ENCODE measurements at places on chromosomes 7 and 10.
A peak's percentile ranks its signal among the peaks of the same experiment; 100 is the strongest.

- no peaks in the 10 kb centered on the region for H3K36me3 ChIP-seq
- H3K4me1 ChIP-seq, result no peaks in the 10 kb centered on the region
- no peaks in the 10 kb centered on the region for H3K27me3 ChIP-seq
- DNase-seq, result no peak
- no peak overlapping the region for H3K4me3 ChIP-seq
- H3K27ac ChIP-seq, result no peak overlapping the region
Measured at GRCh38 chr10:92799568-92799967, 48.8 kb upstream of the EXOC6 start.

- H3K27me3 ChIP-seq, result no peaks in the 10 kb centered on the region
- DNase-seq, result no peak
- no peaks in the 10 kb centered on the region for H3K36me3 ChIP-seq
- no peak overlapping the region for H3K4me3 ChIP-seq
- no peaks in the 10 kb centered on the region for H3K4me1 ChIP-seq
- H3K27ac ChIP-seq, result no peak overlapping the region
Measured at GRCh38 chr7:11127988-11128387, 154.3 kb downstream of the PHF14 start.

GRCh38 chr10:73044378-73045285 is 52.0 kb downstream of the P4HA1 start:
- no peak overlapping the region for H3K4me3 ChIP-seq
- no peaks in the 10 kb centered on the region for H3K27me3 ChIP-seq
- no peaks in the 10 kb centered on the region for H3K4me1 ChIP-seq
- no peak overlapping the region for H3K27ac ChIP-seq

- H3K4me1 ChIP-seq, result no peaks in the 10 kb centered on the region
- H3K4me3 ChIP-seq, result no peak overlapping the region
- H3K36me3 ChIP-seq, result peaks cover 48% of the 10 kb centered on the region
- DNase-seq, result no peak
Measured at GRCh38 chr7:148783801-148784527, 85.3 kb downstream of the CUL1 start.

DNA sequence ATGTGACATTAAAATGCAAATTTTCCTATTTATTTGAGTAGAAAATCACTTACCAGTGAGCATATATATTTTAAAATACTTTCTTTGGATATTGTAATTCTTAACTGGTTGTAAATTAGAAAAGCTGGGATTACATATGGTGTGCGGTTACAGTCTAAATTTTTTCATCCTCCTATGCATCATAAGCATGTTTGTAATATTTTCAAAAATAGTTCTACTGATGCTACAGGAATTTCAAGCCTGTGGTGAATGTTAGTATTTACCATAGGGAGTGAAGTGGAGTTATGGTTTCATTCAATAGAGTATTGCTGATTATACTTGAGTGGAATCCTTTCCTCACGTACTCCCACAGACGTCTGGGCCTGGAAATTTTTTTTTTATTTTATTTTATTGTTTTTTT is 34.6 kb upstream of the ST7 start:
- no peak for DNase-seq
- H3K4me3 ChIP-seq, result no peak overlapping the region
- no peaks in the 10 kb centered on the region for H3K27me3 ChIP-seq
- no peak overlapping the region for H3K27ac ChIP-seq
- peaks cover 23% of the 10 kb centered on the region for H3K36me3 ChIP-seq

GRCh38 chr10:97943294-97943693 is 87.1 kb downstream of the CRTAC1 start:
- H3K4me3 ChIP-seq, result no peak overlapping the region
- no peaks in the 10 kb centered on the region for H3K4me1 ChIP-seq
- H3K27me3 ChIP-seq, result peaks cover 3% of the 10 kb centered on the region
- H3K27ac ChIP-seq, result no peak overlapping the region
- no peaks in the 10 kb centered on the region for H3K36me3 ChIP-seq

GRCh38 chr7:37920849-37921805 is 687 bp downstream of the EPDR1 start:
- no peak for DNase-seq
- H3K4me3 ChIP-seq, result peak overlapping the region; percentile 27
- H3K36me3 ChIP-seq, result no peaks in the 10 kb centered on the region
- peaks cover 4% of the 10 kb centered on the region for H3K4me1 ChIP-seq
- no peak overlapping the region for H3K27ac ChIP-seq
- peaks cover 11% of the 10 kb centered on the region for H3K27me3 ChIP-seq

GRCh38 chr7:155178096-155178495 is 108.0 kb downstream of the HTR5A start:
- DNase-seq, result no peak
- no peaks in the 10 kb centered on the region for H3K27me3 ChIP-seq
- no peaks in the 10 kb centered on the region for H3K4me1 ChIP-seq
- no peak overlapping the region for H3K4me3 ChIP-seq
- no peak overlapping the region for H3K27ac ChIP-seq

DNA sequence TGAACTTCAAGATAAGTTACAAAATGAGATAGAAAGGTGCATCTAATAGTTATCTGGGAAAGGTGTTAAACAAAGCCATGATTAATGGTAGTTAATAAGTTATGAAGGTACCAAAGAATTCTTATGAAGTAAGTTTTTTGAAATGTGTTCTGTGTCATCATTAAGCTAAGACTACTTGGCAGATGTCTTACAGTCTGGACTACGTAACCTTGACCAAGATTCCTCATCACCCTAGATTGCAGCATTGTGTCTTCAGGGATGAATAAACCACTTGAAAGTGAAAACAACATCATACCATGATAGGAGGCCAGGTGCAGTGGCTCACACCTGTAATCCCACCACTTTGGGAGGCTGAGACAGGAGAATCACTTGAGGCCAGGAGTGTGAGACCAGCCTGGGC is 48.2 kb downstream of the GOT1 start:
- H3K27me3 ChIP-seq, result no peaks in the 10 kb centered on the region
- H3K27ac ChIP-seq, result no peak overlapping the region
- no peak for DNase-seq

DNA sequence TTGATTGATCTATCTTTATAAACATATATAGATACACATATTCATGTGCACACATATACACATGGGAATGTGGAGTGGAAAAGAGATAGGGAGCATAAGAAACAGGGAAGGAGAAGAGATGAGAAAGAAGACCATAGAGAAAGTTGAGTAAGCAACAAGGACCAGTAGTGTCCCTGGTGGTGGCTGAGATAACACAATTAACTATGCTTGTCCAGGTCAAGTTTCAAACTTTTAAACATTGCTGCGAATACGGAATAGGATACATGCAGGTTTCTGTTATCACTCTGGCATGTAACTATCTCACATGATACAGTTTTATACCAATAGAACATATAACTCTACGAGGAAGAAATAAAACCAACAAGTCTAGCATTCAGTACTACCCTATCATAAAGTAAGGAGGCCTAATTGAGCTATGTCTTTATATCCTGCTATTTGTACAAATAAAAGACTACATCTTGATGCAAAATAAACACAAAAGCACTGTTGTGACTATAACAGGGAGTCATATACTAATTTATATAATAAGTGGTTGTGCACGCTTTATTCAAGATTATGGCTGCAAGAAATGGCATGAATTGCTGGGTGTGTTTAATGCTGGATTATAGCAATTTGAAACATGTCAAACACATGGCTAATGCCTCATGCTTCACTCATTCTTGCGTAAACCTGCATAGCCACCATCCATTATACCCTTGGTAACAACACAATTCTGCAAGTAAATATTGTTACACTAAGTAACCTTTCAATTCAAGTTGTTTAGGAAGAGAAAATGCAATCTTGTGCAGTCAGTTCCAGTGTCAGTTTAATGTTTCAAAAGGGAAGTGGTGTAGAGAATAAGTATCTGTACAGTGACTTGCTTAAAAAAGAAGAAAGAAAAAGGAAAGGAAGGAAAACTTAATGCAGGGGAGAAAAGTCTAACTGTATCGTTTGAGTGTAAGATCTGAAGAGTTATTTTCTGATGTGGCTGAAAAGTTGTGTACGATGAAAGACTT is 8.2 kb downstream of the FOXP2 start:
- H3K4me1 ChIP-seq, result no peaks in the 10 kb centered on the region
- no peak for DNase-seq
- H3K36me3 ChIP-seq, result no peaks in the 10 kb centered on the region
- no peak overlapping the region for H3K4me3 ChIP-seq
- no peaks in the 10 kb centered on the region for H3K27me3 ChIP-seq

GRCh38 chr7:24717247-24717622 is 40.0 kb downstream of the GSDME start:
- no peak overlapping the region for H3K27ac ChIP-seq
- no peaks in the 10 kb centered on the region for H3K27me3 ChIP-seq
- no peaks in the 10 kb centered on the region for H3K4me1 ChIP-seq
- no peak overlapping the region for H3K4me3 ChIP-seq

DNA sequence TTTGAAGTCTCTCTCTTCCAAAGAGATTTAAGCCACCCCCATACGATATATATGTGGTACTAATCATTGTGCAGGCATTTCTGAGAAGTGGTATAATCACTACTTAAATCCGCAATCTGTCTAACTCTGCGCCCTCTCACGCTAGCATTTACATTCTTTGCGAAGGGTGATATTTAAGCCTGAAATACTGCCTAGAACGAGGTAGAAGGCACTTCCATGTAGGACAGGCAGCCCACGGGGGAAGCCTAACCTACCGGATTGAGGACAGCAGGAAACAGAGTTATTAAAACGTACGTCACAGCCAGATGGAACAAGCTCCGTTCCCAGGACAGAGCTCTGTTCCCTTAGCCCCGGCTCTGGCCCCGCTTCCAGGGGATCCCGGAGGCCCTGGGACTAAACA is 59.3 kb upstream of the ECHDC3 start:
- no peak overlapping the region for H3K27ac ChIP-seq
- H3K27me3 ChIP-seq, result no peaks in the 10 kb centered on the region
- DNase-seq, result no peak
- peaks cover 19% of the 10 kb centered on the region for H3K4me1 ChIP-seq
- H3K4me3 ChIP-seq, result no peak overlapping the region

DNA sequence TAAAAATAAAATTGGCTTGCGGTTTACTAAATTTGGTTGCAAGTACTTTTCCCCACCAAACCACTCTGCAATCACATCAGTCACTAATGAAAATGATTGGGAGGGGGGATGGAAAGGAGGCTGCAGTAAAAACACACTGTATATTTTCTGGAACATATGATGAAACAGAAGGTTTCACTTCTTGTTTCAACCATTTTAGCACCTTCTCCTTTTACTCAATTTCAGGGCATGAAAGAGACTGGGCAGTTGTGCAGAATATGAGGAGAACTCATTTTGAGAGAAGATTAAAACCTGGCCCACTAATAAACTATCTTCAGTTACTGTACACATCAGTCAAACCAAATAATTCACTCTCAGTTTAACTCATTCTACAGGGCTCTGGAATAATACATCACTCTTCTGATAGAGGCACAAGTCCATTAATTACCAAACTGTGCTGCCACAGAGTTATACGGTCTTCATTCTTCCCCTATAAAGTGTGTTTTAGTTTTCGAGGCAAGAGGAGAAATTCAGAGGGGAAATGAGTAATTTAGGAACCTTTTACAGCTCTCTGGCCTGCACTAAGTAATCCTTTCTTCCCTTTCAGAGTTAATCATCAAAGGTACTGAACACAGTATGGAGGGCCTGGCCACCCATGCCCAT is 25.5 kb downstream of the JAZF1 start:
- H3K27ac ChIP-seq, result no peak overlapping the region
- no peaks in the 10 kb centered on the region for H3K27me3 ChIP-seq
- peaks cover 11% of the 10 kb centered on the region for H3K4me1 ChIP-seq
- DNase-seq, result no peak

DNA sequence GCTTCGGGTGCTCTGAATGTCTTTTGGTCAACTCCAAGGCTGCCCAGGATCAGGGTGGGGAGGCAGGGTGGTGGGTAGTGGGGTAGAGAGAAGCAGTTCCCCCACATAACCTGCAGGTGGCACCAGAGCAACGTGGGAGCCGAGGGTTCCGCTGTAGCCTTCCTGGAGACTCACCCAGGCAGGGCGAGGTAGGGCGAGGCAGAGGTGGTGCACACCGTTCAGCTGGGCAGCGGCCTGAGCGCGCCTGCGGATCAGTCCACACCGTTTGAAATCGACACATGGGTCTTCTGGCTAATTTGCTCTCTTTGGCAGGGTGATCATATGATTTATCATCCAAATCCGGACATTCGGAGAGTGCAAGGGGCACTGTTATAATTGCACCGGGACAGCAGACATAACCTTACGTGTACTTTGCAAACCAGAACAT is 41.4 kb upstream of the MAP3K8 start:
- no peaks in the 10 kb centered on the region for H3K27me3 ChIP-seq
- DNase-seq, result peak; percentile 44
- peaks cover 2% of the 10 kb centered on the region for H3K4me1 ChIP-seq
- H3K27ac ChIP-seq, result no peak overlapping the region

DNA sequence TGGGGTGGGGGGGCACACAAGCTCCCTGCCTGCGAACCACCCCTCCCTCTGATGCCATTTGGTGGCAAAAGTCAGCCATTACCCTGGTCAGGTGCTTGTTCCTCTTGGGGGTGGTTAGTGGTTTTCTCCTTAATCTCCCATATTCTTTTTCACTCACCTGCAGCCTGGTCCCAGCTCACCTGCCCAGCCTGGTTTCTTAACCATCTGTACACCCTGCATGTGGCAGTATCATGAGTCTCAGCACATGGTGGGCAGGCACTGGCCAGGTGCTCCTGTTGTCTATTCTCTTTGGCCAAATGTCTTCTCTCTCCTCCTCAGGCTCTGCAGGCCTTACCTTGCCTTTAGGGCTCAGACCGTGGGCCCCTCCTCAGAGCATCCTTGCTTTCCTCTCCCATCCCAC is 30.5 kb downstream of the OGDH start:
- H3K4me3 ChIP-seq, result no peak overlapping the region
- H3K36me3 ChIP-seq, result no peaks in the 10 kb centered on the region
- H3K4me1 ChIP-seq, result peaks cover 93% of the 10 kb centered on the region
- H3K27ac ChIP-seq, result peak overlapping the region; percentile 98

DNA sequence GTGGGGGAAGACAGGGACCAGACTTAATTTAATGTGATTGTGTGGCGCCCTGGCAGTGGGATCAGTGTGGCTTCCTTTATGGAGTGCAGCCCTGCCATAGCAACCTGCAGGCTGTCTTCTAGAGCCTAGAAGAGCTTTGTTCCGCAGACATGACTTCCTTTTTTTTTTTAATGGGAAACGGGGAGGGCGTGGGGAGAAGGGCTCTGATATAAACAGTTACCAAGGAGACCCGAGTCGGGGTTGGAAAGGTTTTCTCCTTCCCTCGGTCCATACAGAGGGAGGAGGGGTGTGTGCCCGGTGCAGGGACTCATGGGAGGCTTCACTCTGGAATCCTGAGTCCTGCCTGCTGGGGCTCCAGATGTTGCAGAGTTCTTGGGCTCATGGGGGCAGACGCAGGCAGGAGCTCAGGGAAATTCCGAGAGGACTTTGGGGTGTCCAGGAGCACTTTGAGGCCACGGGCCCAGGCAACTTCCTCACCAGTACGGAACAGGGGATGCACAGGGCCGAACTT is 26.9 kb downstream of the TMEM120A start:
- no peak overlapping the region for H3K4me3 ChIP-seq
- no peaks in the 10 kb centered on the region for H3K27me3 ChIP-seq
- no peak overlapping the region for H3K27ac ChIP-seq
- DNase-seq, result no peak
- no peaks in the 10 kb centered on the region for H3K4me1 ChIP-seq

GRCh38 chr7:75915416-75916156 is 631 bp downstream of the POR start:
- no peak for DNase-seq
- H3K4me3 ChIP-seq, result peak overlapping the region; percentile 92
- peaks cover 21% of the 10 kb centered on the region for H3K4me1 ChIP-seq
- no peaks in the 10 kb centered on the region for H3K27me3 ChIP-seq
